NCI-H1105 treated with DMSO at 0.1 percent for 48 hours (cell line): ENCODE measurements at places on chromosomes 1 and 21.

DNA sequence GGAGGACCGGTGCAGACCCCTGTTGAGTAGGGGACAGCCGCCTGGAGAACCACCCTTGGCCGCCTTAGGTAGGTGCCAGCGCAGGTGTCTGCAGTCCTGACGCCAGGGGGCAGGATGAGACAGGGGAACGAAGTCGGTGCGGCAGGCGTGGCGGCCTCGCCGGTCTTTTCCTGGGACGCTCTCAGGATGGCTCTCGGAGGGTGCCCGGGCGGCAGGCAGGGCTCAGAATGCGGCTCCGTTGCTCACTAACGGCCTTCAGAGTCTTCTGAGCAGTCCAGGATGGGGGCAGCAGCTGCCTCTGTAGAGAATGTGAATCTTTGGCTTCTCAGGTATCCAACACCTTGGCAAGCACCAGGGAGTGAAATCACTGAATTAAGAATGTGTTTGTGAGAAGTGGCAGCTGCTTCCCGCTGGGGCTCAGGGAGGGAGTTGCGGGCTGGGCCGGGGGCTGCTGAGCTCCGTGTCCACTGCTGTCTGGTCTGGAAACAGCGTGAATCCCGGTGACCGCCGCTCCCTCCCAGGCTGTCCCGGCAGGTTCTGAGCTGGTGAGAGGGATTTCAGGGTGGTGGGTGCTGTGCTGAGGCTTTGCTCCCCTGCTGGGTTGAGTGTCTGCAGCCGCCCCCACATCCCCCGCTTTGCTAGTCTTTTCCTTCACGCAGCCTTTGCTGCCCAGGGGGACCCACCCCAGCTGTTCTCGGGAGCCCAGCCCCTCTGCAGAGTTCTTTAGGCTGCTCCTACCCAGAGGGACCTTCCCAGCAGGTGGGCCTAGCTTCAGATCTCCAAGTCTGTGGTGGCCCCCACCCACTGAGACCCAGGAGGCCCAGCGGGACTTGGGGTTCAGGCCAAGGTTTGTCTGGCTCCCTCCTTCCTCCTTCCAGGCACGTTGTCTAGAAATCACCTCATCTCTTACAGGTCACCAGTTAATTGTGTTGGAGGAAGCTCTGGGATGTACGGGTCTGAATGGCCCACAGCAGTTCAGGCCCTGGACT is 11.1 kb upstream of the C1orf174 start:
- DNase-seq: peak; percentile 72

- peak; percentile 53 for DNase-seq
Measured at GRCh38 chr21:39251326-39251725, 62.1 kb downstream of the BRWD1 start.

GRCh38 chr1:21661886-21662285 is 7.3 kb downstream of the RAP1GAP start:
- DNase-seq: no peak

DNA sequence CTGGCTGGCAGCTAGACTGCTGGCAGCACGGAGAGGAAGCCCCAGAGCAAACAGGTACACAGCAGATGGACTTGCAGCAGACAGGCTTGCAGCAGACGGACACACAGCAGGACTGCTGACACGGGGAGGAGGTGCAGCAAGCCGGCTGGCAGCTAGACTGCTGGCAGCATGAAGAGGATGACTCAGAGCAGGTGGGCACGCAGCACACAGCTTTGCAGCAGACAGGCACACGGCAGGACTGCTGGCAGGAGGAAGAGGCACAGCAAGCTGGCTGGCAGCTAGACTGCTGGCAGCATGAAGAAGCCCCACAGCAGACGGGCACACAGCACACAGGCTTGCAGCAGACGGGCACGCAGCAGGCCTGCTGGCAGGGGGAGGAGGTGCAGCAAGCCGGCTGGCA is 498 bp downstream of the KRTAP10-2 start:
- no peak for DNase-seq

- DNase-seq: no peak
Measured at GRCh38 chr1:232837087-232837486, 31.9 kb downstream of the MAP10 start.

DNA sequence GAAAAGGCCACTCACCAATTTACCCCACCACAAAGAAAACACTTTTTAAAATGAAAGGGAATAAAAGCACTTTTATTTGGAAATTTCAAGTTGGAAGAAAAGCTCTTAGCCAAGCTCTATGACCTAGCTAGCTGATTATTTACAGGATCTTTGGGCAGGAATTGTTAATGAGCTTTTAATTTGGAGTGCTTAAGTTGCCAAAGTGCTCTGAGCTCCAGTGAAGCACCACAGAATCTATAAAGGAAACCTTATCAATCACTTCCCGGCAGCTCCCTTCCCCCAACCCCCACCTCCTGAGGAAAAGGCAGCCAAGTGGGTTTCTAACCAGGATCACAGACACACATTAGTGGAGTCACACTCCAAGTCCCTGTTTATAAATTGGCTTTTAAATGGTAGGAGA is 1.5 kb downstream of the ERI3 start:
- no peak for DNase-seq

DNA sequence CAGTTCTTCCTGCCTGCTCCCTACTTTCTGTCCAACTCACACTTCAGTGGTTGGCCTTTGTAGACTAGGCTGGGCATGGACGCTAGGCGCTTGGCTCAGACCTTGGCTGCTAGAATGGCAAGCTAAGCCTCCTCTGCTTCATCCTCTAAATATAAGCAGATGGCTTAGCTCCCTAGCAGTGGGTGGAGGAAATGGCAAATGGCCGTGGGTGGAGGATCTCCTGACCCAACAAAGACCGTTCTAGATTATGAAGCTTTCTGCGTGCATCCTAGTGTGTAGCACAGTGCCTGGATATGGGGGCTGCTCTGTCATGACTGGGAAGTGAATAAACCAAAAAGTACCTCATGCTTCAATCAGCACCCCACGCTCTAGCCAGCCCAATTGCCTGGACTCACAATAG is 10.4 kb upstream of the ETV3L start:
- DNase-seq: no peak

GRCh38 chr1:30801771-30802198 is 44.2 kb upstream of the LAPTM5 start:
- peak; percentile 63 for DNase-seq

DNA sequence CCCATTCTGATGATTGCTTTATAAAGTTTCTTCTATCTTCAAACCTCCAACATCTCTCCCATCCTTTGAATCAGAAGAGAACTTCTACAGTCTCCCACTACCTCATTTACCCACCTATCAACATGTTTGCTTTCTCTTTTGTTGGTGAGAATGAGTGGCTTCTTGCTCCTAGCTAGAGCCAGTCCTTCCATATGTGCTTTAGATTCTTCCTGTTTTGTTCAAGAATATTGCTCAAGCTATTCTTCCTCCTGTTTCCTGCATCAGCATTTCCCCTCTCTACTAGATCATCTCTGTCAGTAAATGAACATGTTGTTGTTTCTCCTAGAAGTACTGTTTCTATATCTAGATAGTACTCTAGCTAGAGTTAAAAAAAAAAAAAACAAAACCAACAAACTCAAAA is 6.3 kb downstream of the ATF6 start:
- no peak for DNase-seq

DNA sequence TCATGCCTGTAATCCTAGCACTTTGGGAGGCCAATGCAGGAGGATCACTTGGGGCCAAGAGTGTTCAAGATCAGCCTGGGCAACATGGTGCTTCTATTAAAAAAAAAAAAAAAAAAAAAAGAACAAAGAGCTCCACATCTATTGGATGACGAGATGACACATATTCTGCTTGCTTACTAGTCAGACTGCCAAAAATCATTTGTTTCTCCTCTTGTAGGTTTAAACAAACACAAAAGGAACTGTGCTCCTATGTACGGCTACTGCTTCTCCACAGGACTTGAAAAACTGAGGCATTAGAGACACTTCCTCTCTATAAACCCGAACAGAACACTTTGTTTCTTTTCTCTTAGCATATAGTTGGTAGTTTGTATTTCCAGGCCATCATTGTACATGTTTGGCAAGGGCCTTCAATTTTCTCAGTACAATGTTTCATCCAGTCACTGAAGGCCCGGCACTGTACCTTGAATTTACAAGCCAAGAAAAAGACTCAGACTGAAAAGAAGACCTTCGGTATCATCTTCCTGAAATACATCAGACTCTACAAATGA is 6.0 kb downstream of the TRIT1 start:
- DNase-seq: peak; percentile 37

DNA sequence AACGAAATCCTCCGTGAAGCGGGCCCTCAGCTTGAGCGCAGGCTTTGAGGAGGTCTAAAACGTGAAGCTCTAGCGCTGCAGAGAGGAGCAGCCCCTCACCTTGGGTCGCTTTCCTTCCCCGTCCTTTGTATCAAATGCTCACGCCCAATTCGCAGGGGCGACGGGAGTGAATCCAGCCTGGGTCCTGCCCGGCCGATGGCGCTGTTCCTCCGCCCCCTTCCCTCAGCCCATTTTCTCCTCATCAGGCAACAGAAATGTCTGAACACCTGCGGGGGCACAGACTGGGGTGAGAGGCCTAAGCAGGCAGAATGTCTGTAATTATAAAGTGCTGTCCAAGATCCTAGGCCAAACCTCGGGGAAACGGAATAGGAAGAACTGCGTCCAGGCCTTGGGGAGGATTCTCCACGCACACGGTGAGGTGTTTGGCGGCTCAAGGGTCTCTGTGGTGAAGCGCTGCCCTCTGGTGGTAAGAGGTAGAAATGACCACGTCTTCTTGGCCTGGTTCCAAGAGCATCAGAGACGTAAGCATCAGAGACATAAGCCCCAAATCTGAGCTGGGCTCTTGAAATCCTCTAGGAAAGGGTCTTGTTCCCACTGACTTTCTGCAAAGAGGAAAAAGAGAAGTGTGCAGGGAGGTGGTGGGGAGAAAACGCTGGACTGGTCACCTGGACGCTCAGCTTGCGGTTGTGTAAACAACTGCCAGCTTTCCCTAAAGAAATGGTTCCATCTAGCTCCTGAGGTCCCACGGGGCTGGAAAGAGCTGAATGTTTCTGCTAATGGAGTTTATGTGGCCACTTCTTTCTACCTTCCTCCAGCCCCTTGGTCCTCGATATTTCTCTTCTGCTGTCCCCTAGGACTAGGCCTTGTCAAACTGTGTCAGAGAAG is 92.1 kb upstream of the CD53 start:
- peak; percentile 71 for DNase-seq

GRCh38 chr1:181014477-181015250 is 8.0 kb downstream of the STX6 start:
- DNase-seq: no peak

DNA sequence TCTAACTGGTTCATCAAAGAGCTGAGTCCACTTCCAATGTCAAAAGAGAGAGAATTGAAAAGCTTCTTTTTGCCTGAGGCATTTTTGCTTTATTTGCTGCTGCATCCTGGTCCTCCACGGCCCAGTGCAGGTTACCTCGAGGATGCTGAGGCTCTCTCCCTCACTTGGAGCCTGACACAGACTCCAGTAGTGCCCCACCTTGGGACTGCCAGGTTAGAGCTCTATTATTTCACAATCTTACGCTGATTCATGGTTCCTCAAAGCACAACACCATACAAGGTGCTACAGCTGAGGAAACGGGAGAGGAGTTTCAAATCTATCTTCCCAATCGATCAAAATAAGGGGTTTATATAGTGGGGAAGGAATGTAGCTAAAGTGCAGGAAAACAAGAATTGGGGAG is 13.6 kb upstream of the PLPPR4 start:
- DNase-seq: no peak

DNA sequence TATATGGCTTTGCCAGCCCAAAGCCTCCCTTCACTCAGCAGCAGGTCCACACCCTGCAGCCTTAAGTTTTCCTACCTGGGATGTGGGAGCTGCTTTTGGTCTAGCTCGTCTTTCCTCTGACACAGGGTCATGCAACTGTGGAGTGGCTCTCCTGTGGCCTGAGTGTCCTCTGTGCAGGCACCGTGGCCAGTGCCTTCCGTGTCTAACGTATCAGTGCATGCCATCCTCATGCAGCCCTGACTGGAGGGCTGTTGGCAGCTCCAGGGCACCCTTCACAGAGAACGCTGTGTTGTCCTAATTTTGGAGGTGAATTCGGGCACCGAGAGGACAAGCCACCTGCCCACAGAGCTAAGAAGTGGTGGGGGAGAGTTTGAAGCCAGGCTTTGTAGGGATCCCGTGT is 25.7 kb upstream of the C1orf174 start:
- no peak for DNase-seq

DNA sequence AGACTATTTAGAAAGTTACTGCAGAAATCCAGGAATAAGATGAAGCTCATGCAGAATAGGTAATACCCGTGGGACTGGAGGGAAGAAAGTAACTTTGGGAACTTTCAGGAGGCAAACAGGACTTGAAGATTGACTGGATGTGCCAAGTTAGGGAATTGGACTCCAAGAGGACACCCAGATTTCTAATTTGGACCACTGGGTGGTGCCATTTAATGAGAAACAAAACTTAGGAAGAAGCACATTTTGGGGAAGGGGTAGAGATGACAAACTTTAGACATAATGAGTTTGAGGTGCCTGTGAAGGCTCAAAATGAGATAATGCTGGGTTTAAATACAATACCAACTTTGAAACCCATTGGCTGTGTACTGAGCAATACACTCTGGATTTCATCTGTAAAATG is 3.3 kb upstream of the B4GALT3 start:
- DNase-seq: peak; percentile 2

DNA sequence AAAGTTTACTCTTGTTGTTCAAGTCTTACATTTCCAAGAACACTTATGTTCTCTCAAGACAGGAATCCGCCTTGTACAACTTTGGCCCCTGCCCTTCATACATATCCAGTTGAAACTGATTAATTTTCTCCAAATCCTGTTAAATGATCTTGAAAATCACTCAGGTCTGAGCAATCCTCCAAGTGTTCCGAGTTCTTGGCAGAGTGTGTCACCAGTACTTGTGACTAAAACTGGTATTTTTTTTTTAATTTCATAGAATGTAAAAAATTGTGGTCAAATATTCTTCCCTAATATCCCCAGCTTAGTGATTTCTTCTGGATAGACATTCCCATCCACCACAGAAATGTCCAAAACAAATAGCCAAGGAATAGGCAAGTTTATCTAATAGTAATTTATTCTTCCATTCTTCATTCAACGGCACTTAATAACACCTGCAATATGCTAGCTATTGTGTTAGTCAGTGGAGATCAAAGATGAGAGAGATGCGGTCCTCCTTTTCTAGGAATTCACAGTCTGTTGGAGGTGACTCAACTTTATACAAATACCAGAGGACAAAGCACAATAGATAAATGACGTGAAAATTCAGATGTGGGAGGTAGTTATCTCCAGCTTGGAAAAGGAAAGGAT is 71.4 kb downstream of the DIRAS3 start:
- DNase-seq: no peak

GRCh38 chr1:83024251-83024767 is 974.6 kb downstream of the TTLL7 start:
- DNase-seq: no peak
